Anterior cingulate cortex (tissue), 58 donors: ENCODE measurements at places on chromosomes 5 and 9.

DNA sequence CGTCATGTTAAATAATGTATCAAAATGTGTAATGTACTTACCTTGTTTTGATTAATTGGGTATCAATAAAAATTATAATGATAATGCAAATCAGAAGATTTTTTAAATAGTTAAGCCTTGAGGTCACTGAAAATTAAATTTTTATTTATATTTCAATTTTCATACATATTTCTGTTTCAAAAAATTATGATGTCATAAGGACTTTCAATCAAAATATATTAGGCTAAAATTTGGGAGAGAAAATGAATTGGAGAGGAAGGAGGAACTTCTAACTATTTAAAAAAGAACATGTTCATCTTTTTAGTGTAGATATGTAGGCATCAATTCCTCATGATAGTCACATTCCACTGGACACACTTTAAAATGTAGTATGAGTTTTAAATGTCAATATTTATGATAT is 29.1 kb upstream of the ERAP1 start:
- no peak for DNase-seq

DNA sequence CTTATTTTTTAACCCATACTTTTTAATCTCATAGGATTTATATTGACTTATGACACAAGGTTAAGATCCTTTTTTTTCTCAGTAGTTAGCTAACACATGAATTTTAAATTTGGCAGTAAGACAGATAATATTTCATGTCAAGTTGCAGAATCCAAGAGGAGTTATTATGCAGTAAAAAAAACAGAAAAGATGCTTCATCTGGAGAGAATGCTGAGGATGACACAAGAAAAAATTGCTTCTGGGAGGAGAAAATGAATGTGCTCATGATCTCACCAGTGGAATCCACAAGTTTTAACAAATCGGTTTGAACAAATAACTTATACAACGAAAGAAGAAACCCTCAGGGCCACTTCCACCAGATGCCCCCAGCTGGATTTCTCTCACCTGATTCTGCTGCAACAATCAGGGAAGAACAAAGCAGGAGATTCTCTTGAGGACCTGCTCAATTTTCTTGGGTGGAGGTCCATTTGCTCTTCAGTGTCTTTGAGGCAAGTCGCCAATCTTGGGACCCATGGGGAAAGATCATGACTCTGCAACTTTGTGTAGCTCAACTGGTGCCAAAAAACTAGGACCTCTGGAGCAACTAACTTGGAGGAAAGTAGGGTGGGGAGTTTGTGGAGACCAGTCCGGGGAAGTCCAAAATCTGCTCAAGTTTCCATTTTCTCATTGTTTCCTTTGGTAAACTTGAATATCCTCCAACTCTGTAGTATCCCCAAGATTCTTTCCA is 50.5 kb upstream of the TNFSF15 start:
- no peak for DNase-seq

DNA sequence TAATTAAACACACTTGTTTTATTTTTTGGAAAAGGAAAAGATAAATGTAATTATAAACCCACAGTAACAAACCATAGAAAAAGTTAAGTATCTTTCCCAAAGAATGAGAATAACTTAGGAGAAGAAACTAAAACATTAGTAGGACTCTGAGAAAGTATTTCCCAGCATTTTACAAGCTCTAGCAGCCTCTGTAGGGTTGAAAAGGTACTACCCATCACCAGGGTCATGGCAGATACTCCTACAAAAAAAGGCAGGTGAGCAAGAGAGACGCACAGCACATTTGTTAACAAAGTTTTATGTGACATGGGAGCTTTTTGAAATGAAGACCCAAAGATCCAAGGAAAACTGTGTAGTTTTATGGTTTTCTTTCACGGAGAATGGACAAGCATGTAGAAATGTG is 77.7 kb upstream of the FAM169A start:
- no peak for DNase-seq

- DNase-seq: no peak
These were observed 133.9 kb downstream of the MAN2A1 start for GRCh38 chr5:109823597-109823996.

DNA sequence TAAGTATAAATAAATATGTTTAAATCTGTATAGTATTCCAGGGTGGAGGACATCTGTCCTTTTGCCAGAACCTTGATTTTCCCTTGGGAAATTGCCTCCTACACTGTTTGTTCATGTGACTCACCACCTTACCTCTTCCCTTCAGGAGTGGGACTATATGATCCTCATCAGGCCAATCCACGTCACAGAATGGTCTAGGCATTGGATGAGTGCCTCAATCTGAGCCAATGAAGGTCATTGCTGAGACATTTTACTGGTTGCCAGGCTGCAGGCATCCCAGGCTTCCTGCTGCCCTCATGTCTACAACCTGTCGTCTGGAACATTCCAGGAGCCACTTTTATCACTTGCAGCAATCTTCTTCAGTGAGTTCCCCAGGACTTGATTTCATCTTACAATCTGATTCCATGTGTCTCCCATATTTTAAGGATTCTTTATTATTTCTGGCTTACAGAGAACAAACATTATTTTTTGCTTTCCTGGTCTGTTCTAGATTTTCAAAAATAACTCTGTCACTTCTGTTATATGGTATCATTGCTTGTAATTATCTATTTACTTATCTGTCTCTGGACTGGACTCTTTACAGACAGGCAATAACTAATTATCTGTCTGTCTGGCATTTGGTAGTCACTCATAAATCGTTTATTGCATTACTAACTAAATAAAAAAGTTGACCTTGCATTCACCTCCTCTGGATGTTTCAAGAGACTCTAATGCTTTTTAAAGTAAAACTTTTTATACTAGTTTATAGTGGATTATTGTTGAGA is 107.3 kb upstream of the APC start:
- DNase-seq: no peak

DNA sequence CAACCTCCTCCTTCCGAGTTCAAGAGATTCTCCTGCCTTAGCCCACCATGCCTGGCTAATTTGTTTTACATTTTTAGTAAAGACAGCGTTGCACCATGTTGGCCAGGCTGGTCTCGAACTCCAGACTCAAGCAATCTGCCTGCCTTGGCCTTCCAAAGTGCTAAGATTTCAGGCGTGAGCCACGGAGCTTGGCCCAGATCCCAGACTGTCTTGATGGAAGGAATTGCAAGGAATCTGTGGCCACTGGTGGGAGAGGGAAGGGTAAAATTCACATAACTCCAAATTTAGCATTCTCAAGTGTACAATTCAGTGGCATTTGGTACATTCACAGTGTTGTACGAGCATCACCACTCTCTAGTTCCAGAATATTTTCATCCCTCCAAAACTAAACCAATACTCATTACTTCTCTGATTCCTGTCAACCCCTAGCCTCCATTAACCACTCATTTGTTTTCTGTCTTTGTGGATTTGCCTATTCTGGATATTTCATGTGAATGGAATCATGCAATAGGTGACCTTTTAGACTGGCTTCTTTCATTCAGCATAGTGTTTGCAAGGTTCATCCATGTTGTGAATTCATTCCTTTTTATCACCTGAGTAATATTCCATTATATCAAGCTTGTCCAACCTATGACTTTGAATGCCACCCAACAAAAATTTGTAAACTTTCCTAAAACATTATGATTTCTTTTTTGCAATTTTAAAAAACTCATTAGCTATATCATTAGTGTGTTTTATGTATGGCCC is 8.9 kb upstream of the MYO10 start:
- no peak for DNase-seq

GRCh38 chr9:117416856-117417255 is 2.0 kb upstream of the ASTN2 start:
- DNase-seq: no peak

- no peak for DNase-seq
These were observed 4.0 kb upstream of the RHOBTB3 start for GRCh38 chr5:95726811-95727763.

DNA sequence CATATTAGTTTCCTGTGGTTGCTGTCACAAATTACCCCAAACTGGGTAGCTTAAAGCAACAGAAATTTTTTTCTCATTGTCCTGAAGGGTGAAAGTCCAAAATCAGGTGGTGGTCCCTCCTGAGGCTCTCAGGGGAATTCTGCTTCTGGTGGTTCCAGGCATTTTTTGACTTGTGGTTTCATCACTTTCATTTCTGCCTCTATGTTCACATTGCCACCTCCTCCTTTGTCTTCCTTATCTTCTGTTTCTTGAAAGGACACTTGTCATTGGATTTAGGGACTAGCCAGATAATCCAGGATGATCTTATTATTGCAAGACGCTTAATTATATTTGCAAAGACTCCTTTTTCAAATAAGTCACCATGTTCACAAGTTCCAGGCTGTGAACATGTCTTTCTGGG is 43.2 kb downstream of the KCNMB1 start:
- no peak for DNase-seq

DNA sequence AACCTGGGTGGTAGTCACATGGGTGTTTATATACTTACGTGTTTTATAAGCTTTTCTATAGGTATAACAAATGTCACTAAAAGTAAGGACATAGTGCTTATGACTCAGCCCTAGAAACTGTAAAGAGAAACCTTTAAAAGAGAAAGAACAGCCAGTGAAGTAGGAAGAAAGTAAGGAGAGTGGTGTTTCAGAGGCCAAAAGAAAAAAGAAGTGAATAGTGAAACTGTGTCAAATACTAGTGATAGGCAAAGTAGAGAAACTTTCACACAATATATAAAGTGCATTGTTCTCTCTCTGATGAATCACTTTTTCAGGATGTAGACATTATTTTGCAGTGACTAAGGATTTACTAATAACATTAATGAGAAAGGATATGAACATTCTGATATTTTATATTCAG is 74.2 kb upstream of the SUSD1 start:
- DNase-seq: no peak

DNA sequence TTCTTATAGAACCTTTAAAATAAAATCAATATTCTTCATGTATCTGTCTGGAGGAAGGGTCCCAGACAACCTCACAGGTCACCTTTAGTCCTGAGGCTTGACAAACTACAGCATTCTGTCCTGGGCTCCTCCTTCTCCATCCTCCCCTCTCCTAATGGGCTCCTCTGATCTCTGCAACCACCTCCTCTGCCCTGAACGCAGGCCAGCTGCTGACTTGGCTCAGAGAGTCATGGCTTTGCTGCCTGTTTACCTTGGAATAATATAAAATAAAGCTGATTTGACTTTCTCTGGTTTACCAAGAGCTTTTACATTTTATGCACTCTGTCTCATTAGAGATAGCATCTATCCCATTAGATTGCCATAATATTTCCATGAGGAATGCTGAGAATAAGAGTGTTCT is 159.4 kb downstream of the SEMA6A start:
- DNase-seq: no peak

- DNase-seq: no peak
These were observed 28.6 kb upstream of the IL13 start for GRCh38 chr5:132629230-132629944.

DNA sequence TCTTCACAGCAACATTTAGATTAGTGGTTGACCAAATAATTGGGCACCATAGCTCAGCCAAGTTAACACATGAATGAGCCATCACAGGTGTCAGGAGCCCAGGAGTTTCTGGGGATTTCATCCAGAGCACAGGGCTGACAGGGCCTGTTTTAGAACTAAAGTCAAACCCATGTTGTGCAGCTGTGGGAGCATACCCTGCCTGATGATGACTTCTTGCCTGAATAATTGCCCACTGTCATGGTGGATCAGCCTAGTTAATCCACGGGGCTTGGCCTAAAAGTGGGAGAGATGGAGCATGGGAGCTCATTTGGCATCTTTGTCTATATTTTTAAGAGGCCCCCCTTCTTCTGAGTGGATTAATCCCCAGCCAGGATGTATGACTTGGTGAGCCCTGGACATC is 105.6 kb upstream of the GDNF start:
- no peak for DNase-seq

DNA sequence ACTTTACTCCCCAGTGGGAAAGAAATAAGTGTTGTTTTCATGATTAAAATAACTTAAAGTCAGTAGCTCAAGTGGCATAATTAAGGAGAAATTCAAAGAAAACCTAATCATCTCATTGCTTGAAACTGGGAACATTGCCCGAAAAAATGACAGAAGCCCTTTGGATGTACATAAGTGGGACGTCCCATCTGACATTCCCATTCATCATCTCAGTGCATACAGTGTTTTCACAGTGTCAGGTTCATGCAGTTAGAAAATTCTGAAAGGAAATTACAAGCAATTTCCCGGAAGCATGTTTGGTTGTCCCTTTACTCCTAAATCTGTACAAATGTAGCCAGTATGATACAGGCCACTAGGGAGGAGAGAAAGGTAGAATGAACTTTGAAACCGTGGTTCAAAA is 95.6 kb downstream of the ADAMTS16 start:
- no peak for DNase-seq

- no peak for DNase-seq
These were observed 53.3 kb downstream of the KIF24 start for GRCh38 chr9:34275811-34276210.

DNA sequence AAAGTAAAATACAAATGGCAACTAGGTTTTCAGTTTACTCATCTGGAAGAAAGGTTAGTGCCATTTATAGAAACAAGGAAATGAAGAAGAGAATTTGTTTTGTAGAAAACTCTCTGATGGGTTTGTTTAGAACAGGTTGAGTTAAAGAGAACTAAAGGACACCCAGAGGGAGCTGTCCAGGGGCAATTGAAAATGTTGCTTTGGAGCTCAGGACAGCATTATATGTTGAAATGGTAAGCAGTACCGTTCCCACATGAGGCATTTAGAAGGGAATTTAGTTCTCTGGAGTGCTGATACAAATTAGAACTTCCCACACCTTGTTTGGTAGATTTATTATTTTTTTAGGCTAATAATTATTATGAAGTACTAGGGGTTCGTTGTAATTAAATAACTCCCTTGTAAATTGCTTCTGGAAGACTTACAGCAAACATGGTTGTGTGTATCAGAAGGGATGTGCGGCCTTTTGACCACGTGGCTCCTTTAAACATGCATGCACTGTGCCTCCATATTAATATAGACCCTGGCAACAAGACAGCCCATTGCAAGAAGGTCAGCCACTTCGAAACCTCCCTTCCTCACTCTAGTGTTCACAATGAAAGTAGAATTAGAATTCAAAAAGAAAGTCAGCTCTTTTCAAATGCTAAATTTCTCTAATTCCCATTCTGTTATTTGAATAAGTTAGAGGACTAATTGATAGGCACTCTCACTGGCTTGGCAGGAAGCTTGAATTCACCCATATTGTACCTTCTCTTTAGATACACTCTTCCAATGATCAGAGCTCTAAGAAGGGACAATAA is 71.7 kb downstream of the ZNF462 start:
- no peak for DNase-seq

DNA sequence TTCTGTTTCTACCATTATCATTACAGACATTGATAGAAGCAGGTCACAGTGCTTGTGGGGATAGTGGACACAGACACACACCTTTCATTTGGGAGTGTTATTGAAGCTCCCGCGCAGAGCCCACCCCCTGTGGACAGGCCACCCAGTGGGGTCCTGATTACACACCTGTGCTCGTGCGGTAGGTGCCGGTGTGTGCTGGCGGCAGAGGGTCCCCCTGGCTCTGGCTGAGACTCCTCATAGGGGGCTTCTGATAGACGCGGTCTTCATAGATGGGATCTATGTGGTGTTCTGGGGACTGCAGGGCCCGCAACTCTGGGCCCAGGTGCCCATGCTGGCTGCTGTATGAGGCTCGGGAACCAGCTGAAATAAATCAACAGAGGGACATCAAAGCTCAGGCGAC is 539.7 kb downstream of the CTNND2 start:
- DNase-seq: no peak
